Foreskin fibroblast (primary cell): ENCODE measurements at places on chromosomes 12 and 14.
A peak's percentile ranks its signal among the peaks of the same experiment; 100 is the strongest.

GRCh38 chr12:26692407-26692806 lies 140.6 kb downstream of the ITPR2 start:
- no peak for DNase-seq

DNA sequence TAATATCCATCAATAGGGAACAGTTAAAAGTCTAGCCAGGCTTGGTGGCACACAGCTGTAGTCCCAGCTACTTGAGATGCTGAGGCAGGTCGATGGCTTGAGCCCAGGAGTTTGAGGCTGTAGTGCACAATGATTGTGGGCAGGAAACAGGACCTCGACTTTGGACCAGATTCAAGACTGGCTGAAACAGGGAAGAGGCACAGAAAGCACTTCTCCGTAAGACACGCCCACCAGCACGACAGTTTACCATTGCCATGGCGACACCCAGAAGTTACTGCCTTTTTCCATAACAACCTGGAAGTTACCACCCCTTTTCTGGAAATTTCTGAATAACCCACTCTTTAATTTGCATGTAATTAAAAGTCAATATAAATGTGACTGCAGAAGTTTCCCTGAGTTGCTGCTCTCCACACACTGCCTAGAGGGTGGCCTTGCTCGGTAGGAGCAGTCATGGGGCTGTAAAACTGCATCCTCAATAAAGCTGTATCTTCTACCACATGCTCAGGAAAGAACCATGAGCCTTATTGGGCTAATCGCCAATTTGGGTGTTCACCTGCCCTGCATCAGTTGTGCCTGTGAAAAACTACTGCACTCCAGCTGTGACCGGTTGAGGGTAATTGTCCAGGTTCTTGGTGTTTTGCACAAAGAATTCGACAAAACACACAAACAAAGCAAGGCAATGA lies 4.6 kb upstream of the LRRC23 start:
- DNase-seq: no peak

GRCh38 chr14:85528897-85529631 lies 880 bp upstream of the FLRT2 start:
- DNase-seq: peak; percentile 67

DNA sequence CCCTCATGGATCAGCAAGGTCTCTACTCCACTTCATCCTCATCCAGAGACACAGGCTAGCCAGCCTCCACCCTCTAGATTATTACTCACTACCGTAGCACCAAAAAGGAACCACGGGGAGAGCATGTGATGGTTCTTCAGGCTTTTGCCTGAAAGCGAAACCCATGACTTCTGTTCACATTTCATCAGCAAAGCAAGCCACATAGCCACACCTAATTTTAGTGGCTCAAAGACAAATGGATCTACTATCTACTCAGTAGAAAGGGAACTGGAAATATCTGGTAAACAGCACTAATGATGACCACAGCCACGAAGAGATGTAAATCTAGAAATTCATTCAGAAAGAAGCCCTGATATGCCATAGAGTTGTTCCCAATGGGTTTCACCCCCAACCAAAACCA lies 51.4 kb downstream of the VCPKMT start:
- DNase-seq: no peak

- DNase-seq: peak; percentile 81
Measured at GRCh38 chr12:127191129-127191528, 1075.8 kb upstream of the TMEM132C start.

DNA sequence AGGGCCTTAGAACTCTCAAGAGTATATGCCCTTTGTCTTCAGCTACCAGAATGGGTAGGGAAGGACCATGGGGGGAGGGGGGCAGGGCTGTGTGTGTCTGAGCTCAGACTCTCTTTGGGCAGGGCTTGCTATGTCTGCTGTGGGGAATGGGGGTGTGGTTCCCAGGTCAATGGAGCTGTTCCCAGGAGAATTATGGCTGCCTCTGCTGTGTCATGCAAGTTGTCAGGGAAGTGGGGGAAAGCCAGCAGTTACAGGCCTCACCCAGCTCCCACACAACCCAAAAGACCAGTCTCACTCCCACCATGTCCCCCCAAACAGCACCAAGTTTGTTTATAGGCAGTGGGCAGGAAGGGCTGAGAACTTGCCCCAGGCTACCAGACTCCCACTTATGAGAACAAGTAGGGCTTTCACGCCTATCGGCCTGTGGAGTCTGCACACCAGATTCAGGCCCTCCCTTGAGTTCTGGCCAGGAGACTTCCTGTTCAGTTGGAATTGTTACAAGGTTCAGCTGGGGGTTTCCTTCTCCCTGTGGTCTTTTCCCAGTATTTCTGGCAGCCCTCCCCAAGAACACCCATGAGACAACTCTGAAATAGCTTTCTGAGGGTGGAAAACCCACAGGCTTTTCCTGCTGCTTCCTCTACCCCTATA lies 6.1 kb upstream of the SERPINA11 start:
- DNase-seq: no peak

- DNase-seq: no peak
Measured at GRCh38 chr14:89688507-89689211, 265.9 kb downstream of the EFCAB11 start.

DNA sequence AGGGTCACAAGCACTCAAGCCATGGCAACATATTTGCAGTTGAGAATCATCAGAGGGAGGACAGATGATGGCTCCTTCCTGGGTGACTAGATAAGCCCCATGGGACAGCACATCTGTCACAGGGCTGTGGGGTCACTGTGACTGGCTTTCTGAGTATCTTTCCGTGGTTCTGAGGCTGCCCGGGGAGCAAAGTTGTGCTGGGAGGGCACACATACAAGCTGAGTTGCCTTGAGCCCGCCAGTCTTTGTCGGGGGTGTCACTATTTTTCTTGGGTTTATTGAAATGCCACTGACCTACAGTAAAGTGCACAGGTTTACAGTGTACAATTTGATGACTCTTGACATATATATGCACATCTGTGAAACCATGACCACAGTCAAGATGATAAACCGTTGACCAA lies 17.2 kb upstream of the KIF26A start:
- no peak for DNase-seq

- DNase-seq: peak; percentile 42
Measured at GRCh38 chr12:71746974-71747611, 7.6 kb upstream of the RAB21 start.

DNA sequence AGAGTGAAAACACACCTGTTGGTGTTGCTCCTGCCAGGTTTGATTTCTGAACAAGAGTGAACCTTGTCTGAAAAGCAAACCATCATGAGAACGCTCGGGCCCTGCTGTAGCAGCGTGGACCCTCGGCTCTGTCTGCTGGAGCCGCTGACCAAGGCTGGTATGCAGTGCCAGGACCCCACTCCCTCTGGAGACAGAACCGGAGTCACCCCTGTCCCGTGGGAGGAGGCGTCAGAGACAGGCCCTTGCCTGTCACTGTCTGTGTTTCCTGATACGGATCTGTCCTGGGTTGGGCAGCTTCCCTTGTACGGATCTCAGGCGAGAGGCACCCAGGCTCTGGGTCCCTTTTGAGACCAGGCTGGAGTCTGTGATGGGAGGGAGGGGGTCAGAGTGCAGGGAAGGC lies 111.6 kb downstream of the ADGRD1 start:
- DNase-seq: no peak

DNA sequence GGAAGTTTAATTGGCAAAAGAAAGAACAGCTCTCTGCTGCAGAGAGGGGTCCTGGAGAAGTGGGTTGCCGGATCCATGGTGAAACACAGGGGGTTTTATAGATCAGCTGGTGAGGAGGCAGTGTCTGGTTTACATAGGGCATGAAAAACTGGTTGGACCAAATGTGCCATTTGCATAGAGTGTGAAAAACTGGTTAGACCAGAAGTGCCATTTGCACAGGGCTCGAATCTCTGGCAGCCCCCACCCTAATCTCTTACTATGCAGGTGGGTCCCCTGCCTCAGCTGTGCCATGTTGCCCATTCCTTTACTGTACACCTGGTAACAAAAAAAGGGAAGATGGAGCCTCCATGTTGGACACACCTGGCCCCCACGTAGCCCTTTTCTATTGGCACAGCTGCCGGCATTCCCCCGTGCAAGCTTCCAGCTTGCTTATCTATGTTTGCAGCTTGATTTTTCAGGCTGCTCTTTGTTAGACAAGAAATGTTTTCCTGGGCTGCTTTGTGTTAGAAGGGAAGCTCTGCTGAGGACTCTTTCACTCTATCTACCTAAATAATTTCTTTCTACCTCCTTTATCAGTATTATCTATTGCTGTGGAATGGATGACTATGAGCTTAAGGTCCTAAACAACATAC lies 61.1 kb upstream of the TMEM132D start:
- no peak for DNase-seq

- no peak for DNase-seq
Measured at GRCh38 chr12:72098622-72099021, 160.0 kb downstream of the TPH2 start.

DNA sequence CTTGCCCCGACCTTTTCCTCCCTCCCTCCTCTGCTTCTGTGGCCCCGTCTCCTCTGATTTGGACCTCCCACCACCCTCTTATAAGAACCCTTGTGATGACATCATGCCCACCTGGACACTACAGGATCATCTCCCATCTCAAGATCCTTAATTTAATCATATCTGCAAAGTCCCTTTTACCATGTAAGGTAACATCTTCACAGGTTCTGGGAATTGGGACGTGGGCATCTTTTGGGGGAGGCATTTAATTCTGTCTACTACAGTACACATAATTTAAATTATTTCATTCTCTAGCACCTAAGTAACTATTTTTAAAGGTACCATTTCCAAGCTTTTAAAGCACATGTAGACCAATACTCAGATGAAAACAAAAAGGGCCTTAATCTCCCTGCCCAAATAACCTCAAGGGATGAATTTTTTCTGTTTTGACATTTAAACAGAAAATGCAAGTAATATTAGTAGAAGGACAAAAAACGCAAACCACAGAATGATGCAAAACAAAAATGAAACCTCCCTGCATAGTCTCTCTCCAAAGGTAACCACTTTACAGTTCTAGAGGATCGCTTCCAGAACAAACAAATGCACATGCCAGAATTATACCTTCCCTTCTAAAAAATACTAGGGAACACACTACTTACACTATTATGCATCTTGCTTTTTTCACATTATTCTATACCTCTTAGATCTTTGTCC lies 222.1 kb downstream of the AACS start:
- no peak for DNase-seq

- no peak for DNase-seq
Measured at GRCh38 chr14:101294136-101294535, 267.2 kb upstream of the DIO3 start.

DNA sequence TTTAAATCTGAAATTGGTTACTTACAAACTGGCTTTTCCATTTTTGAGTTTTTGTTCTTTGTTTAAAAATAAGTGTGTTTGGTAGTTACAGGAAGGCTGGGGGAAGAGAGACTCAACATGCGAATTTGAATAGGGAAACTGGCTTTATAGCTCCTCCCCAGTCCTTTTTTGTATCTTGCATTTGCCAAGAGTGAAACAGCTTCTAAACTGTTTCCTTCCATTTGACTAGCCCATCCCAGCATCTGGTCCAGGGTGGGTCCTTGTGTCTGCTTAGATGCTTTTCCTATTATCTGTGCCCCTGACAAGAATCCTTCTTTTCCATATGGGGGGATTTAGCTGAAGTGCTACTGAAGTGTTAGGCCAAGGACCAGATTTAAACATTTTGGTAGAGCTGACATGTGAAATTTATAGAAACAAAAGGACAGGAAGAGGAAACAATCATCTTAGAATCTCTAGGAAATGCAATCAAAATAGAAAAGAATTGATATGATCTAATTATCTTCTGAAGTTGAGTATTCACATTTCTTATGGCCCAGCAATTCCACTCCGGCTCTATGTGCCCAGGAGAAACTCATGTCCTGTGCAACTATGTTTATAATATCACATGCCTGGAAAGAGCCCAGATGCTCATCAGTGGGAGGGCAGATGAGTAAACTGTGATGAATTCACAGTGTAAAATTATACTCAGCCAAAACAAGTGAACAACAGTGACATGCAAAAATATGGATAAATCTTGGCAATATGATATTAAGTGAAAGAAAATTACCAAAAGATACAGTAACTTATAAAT lies 7.4 kb downstream of the SMOC1 start:
- peak; percentile 81 for DNase-seq
